Caki2 (cell line): ENCODE measurements at places on chromosomes 6 and 20.

GRCh38 chr20:9441948-9442347 is 72.4 kb upstream of the LAMP5 start:
- DNase-seq: no peak

DNA sequence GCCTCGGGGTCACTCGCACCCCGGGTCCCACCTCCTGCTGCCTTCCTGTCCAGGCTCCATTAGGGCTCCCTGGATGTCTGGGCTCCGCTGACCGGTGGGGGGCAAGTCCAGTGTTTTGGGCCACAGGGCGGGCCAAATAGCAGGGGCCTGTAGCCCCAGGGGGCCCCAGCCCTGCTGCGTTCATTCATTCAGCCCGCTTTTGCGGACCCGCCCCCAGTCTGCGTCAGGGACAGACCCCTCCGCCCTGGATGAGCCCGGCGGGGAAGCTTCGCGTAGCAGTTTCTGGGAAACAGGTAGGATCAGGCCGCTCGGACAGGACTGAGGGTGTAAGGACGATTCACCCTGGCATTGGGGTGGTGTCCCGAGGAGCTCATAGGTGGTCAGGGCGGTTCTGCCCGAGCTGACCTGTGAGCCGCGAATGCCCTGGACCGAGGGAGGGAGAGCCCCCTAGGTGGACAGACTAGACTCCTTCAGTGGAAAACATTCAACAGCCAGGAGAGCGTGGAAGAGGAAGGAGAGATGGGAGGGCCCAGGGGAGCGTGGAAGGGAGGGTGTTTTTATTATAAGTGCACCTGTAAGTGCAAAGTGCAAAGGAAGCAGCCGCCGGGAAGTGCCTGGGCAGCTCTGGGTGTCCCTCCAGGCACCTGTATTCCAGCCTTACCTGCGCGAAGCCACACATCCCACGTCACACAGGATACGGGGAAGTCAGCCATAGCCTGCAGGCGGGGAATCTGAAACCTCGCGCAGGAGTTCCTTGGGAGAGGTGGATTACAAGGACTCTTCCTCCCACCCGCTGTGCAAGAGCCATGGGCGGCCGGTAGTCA is 662 bp downstream of the ENTPD6 start:
- DNase-seq: peak; percentile 34

DNA sequence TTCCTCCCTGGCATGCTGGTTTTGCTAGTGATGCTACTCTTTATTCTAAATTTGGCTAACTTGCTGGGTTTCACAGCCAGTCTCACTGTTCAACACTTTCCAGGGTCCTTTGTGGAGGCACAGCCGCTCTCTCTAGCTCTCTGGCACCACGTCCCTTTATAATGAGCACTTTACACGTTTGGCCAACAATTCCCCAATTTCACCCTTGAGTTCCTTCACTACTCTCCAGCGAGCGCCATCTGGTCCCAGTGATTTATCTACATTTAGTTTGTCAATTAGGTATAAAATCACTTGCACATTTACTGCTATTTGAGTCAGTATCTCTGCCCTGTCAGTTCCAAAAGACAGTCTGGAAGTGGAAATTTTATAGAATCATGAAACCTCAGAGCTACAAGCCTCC is 241.9 kb upstream of the MOCS1 start:
- no peak for DNase-seq

- DNase-seq: no peak
These were observed 83.9 kb upstream of the OGFRL1 start for GRCh38 chr6:71204741-71205140.

DNA sequence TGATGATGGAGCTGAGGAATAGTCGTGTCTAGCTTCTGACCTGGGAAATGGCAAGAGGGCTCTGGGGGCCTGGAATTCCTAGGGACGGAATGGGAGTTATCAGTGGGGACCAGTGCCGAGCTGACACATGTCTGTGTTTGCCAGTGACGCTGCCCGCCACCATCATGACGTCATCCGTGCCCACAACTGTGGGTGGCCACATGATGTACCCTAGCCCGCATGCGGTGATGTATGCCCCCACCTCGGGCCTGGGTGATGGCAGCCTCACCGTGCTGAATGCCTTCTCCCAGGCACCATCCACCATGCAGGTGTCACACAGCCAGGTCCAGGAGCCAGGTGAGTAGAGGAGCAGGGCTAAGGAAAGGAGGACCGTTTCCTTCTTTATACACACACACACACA is 3.8 kb upstream of the CUL9 start:
- no peak for DNase-seq

- DNase-seq: no peak
These were observed 34.6 kb upstream of the CALHM6 start for GRCh38 chr6:116426551-116426950.

DNA sequence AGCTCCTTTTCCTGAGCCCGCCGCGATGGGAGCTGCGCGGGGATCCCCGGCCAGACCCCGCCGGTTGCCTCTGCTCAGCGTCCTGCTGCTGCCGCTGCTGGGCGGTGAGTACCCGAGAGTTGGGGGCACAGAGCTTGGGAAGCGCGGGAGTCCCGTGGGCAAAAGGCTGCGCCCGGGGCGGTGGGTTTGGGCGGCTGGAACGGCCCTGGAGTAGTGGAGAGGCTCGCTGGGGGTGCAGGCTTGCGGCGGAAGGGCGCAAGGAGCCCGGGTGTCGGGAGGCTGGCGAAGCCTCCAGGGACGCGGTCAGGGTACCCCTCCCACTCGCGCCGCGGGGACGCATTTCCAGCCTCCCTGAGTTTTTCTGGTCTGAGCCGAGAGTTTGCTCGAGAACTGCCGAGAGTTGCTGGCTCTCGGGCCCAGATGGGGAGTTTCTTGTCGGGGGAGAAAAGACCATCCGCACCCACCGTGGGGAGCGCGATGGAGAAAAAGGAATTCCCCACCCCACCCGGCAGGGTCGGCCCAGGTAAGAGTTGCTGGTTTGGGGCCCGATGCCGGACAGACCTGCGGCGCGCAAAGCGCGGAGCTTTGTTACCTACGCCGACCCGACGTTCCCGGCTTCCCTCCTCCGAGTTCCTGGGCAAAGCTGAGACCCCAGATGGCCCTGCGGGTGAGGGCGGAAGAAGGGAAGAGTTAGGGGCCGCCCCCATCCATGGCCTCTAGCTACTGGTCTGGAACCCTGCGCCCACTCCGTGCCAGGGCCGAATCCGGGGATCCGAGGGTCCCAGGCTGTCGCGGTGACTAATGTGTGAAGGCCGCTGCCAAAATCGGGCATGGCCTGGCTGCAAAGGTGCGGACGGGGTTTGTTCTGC is 584 bp downstream of the PTK7 start:
- peak; percentile 41 for DNase-seq
